ENCODE measurements at places on chromosomes 5 and 9.

DNA sequence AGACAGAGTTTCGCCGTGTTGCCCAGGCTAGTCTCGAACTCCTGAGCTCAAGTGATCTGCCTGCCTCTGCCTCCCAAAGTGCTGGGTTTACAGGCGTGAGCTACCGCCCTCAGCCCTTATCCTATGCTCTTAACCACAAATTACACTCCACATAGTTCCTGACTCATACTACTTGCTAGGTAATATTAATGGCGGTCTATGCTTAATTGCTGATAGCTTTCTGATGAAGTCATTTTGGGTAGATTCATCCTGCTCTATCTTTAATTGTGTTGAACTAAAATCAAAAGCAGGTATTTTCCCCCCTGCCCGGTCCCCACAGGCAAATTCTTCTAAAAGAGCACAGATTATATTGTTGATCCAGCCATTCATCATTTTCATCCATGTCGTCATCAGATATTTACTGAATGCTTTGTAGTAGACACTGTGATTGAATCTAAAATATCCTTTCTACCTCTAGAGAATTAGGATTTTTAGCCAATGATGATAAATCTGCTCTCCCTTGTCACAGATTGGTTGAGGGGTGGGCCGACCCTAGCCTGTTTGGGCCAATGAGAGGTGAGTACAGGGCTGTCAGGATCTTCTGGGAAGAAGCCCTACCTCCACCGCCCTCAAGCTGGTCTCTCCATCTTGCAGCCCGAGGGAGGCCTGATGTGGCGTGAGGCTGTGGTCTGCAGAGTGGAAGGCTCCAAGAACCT is 144.8 kb downstream of the NR3C1 start:
- DNase-seq = no peak

DNA sequence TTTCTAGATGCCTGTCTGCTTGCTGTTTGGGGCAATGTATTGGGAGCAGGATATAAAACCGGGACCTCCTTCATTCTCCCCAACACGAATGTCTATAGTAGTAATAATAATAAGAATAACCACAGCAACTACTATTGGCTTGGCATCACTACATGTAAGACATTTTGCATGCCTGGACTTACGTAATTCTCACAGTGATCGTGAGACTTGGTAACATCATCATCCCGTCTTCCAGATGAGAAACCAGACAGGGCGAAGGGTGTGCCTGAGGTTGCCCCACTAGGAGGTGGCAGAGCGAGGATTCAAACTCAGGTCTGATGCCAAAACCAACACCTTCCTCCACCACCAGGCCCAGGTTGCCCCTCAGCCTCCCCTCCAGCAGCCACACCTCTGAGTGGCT is 185.1 kb downstream of the RGS3 start:
- DNase-seq = no peak

- no peak for DNase-seq
Observed at GRCh38 chr9:131987232-131987631, 92.4 kb downstream of the MED27 start.

- DNase-seq = peak; percentile 7
Observed at GRCh38 chr9:35114113-35114839, 1.4 kb downstream of the ATOSB start.

- DNase-seq = no peak
Observed at GRCh38 chr9:92725266-92725545, 39.4 kb downstream of the BICD2 start.

DNA sequence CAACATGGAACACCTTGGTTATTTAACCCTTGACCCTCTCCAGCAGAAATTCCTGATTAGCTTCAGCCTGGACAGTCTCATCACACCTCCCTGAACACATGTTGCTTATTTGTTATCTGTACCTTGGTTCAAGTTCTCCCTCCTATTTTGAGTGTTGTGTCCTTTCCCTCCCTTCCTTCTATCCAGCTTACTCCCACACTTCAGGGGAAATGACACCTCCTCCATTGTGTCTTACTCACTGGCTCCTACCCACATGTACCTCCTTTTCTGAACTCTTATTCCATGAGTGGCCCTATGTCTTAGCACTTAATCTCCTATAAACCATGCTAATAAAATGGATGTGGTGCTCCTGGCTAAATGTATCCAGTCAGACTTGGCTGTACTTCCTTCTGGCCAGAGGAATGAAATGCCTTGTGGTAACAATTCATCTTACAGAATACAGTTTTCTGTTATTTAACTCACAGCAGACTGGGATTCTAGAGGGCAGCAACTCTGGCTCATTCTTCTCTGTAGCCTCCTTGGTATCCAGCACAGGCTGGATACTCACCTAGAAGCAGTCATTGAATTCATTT is 11.2 kb downstream of the LIX1 start:
- no peak for DNase-seq

DNA sequence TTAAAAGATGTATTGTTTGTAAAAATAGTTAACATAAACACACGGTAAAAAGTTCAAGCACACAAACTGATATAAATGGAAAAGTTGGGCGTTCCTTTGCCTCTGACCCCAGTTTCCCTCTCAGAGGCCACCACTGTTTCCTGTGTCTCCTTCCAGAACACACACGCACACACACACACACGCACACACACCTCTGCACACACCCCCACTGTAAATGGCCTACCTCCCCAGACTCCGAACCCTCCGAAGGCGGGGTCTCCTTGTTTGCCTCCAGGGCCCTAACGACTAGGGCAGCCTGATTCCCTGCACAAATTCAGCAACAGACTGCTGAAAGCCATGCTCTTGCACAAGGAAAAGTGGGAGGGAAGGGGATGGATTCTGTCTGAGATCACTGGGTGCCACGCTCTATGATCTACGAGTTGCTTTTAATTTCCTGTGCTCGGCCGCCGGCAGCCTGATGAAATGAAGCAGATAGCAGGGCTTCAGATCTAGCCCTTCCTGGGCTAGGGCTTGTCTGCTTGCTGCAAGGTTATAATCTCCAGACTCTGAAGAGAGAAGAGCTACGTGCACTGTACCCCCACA is 184.0 kb upstream of the IL12B start:
- no peak for DNase-seq

DNA sequence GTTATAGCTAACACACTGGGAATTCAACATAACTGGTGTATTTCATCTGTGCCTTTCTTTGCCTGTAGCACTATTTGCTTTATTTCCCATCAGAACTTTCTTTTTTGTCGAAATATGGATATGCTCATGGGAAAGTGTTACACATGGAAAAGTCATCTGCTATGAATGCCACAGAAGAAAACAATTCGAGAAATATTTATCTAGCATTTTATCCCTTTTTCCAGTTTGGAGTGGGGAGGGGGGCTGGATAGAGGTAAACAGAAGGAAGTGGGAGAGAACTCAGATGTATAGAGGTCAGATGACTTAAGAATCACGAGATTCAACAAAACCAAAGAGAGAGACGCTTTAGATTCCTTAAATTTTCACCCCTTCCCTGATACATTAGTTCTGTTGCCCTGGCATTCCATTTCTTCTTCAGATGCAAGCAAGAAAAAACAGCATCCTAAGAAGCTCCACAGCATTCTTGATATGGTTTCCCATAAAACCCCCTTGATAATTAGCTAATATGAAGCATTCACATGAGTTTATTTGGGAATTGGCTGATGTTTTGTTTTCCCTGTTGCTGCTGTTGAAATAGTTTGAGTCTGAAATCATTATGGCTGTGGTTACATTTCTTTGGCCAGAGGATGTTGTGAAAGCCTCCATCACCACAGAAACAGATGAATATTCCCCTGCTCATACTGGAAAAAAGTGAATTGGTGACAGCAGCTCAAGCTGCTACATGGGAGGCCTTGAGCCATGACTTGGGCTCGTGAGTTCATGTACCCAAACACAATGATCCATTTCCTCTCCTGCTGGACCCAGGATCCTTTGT is 335.8 kb upstream of the DAB2 start:
- no peak for DNase-seq

DNA sequence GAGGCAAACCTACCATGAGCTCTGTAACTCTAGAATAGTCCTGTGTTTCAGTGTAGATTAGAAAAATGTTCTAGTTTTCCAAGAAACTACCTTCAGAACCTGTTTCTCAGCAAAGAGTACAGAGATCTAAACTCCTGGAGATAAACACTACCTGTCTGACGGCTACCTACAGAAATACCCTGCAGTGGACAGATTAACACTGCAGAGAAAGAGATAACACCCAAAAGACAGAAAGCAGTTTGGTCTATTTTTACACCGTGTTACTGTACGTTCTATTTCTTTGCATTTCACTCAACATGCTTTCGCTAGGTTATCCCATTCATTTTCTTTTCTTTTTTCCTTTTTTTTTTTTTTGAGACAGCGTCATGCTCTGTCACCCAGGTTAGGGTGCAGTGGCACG is 11.6 kb downstream of the SCAI start:
- DNase-seq = no peak

- no peak for DNase-seq
Observed at GRCh38 chr9:31089549-31090221, 1294.8 kb upstream of the ACO1 start.

DNA sequence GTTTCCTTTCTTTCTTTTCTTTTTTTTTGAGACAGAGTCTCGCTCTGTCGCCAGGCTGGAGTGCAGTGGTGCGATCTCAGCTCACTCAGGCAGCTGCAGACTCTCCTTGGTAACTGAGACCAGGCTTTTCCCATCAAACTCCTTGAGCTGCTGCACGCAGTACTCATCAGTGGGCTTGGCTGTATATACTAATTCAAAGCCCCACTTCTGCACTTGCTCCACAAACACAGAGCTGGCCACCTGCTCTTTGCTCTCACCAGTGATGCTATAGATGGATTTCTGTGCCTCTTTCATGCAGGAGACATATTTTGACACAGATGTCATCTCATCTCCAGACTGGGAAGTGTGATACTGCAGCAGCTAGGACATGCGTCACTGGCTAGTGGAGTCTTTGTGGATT is 252.7 kb downstream of the AP3B1 start:
- no peak for DNase-seq

DNA sequence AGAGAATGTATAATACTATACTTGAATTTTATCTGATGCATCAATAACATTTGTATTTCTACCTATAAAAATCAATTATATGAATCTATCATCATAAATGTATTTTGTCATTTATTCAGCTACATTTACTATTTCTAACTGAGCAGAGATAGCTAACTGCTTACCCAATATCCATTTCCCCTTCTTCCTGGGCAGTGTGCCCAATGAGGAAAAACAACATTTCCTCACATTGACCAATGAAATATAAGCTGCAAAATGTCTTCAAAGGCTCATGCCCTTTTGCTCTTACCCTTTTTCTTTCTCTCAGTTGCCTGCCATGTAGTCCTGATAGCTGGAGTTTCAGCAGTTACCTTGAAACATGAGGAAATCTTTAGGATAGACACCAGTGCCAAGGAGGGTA is 385.8 kb upstream of the PCSK5 start:
- no peak for DNase-seq

GRCh38 chr5:173745557-173745956 is 129.1 kb upstream of the BOD1 start:
- DNase-seq = no peak

DNA sequence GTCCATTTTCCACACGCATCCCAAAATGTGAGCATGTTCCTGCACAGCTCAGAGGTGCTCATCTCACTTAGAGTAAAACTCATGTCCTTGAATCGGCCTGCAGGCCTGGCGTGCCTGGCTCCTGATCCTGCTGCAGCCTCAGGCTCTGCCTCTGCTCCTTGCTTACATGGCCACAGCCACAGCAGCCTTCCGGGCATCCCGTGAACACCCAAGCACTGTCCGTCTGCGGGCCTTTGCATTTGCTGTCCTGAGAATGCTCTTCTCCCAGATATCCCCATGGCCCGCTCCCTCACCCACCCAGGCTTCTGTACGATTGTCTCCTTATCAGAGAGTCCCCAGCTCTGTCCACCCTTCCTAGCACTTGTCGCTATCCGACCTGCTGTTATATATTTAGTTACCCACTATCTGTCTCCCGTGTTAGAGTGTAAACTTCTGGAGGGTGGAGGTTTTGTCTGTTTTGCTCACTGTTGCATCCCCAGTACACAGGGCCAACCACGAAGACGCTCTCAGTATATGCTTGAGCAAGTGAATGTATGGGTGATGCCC is 21.9 kb downstream of the FGF18 start:
- DNase-seq = no peak

DNA sequence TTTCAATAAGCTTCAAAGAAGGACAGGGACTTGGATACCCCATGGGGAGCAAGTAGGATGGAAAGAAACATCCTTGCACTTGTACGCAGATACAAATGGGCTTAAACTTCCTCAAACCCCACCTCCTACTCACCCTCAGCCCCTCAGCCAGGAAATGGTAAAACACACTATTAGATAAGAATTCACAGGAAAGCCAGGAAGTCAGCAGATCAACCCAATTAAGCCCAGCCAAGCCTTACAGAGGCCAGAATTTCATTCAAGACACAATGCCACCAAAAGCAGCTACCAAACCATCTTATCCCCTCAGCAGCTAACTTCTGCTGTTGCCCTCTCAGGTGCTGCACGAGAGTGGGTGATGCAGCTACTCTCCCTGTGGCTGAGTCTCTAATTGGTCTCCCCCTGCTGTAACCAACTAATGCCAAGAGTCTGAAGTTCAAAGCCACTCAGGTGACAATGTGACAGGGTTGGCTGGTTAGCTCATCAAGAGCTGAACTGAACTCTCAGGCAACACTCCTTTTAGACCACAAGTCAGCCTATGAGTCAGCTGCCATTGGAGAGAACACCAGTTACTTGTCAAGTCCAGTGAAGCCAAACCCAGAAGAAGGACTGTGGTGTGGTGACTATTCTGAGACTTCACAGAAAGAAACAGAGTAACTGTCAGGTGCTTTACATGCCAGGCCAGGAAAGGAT is 201.9 kb downstream of the ZNF608 start:
- DNase-seq = no peak

DNA sequence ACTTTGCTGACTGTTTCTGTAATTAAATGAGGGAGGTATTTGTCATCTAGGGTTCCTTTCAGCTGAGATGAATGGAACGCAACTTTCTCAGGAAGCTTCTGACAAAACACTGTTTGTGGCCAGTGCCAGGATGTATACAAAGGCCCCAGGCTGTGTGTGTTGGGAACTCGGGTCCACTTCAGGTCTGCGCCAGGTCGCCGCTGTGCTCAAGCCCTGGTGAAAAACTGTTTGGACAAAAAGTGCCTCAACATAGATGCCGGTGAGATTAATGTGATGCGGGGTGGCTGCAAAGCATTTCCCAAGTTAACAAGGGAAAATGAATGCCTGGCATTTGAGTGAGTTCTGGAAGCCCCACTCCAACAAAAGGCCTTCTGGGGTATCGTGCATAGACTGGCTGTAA is 156.4 kb downstream of the GABBR2 start:
- DNase-seq = no peak

- DNase-seq = no peak
Observed at GRCh38 chr9:130215341-130216119, 43.3 kb downstream of the NCS1 start.

DNA sequence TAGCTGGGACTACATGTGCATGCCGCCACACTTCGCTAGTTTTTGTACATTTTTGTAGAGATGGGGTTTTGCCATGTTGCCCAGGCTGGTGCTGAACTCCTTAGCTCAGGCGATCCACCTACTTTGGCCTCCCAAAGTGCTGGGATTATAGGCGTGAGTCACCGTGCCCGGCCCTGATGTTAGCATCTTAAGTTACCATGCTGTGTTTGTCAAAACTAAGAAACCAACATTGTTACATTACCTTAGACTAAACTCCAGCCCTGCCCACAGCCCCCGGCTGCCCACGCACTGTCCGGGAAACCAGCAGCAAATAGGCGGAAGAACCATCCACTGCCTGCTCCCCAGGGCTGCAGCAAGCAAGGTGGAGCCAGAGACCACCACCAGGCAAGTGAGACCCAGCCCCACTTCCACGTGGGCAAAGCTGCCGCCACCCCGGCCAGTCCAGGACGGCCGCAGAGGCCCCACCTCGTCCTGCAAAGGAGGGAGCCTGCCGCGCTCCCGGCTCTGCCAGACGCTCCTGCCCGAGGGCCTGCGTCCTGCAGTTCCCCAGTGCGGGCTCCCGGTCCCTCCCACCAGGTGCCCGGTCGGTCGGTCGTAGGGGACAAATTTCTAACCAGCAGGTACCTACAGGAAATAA is 35.7 kb upstream of the TXN start:
- DNase-seq = no peak

Data from NCI-H1417 treated with DMSO at 0.1 percent for 48 hours (cell line).